Upper lobe of left lung (tissue), 6 donors: ENCODE measurements at places on chromosomes 7 and 10.

- DNase-seq: no peak
Observed at GRCh38 chr7:16638282-16639280, 7.0 kb downstream of the ANKMY2 start.

GRCh38 chr10:75492173-75492925 is 60.9 kb downstream of the LRMDA start:
- DNase-seq: no peak

DNA sequence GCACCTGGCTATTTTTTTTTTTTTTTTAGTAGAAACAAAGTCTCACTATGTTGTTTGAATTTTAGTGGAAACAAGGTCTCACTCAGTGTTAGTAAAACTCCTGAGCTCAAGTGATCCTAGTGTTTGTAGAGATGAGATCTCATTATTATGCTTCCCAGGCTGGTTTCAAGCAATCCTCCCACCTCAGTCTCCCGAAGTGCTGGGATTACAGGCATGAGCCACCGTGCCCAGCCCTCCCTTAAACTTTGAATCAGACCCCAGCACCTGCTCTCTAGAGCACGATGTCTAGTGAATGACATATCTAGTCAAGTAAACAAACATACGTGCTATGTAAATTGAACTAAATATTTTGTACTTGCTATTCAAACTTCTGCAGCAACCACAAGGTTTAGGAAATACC is 105.6 kb upstream of the MYO3A start:
- DNase-seq: no peak

- DNase-seq: no peak
Observed at GRCh38 chr10:71978476-71978875, 14.3 kb downstream of the CHST3 start.

DNA sequence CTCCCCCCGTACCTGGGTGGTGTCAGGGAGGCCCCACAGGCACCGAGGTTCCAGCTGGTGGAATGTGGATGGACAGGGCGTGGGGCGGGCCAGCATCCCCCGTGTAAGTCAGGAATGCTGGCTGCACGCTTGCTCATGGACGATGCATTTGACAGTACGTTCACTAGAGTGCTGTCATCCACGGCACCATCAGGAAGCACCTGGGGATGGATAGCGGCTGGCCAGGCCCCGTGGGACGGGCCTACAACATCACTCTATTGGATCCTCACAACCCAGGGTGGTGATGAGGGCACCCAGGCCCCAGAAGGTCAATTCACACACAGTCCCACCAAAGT is 63.6 kb downstream of the INSIG1 start:
- no peak for DNase-seq

GRCh38 chr7:5831196-5831595 is 49.4 kb upstream of the OCM start:
- DNase-seq: no peak

- no peak for DNase-seq
Observed at GRCh38 chr7:27101957-27102580, 414 bp downstream of the HOXA2 start.
